ENCODE measurements at places on chromosomes 7 and 10.
A peak's percentile ranks its signal among the peaks of the same experiment; 100 is the strongest.

DNA sequence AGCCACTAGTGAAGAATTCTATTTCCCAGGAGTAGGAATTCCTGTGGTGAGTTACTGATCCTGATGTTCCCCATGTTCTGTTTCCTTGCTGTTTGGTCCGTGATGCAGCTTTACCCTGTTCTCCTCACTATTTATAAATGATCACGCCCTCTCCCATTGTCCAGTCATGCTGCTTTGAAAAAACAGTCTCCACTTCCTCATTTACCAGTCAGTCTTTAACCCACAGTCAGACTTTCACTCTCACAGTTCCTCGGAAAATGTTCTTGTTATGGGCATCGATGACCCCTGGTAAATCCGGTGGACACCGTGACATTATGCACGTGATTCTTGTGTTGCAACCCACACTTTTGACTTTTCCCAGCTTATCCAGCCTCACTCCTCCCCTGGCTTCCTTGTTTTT, 14.4 kb downstream of the SCIN start:
- DNase-seq: no peak
- no peaks in the 10 kb centered on the region for H3K36me3 ChIP-seq
- no peak overlapping the region for H3K4me3 ChIP-seq
- H3K4me1 ChIP-seq: no peaks in the 10 kb centered on the region
- no peak overlapping the region for H3K27ac ChIP-seq

- H3K27me3 ChIP-seq: peaks cover 31% of the 10 kb centered on the region
- H3K36me3 ChIP-seq: no peaks in the 10 kb centered on the region
- H3K4me3 ChIP-seq: no peak overlapping the region
- DNase-seq: no peak
- peaks cover 1% of the 10 kb centered on the region for H3K4me1 ChIP-seq
- H3K27ac ChIP-seq: no peak overlapping the region
Measured at GRCh38 chr10:100567826-100568225, 32.1 kb downstream of the HIF1AN start.

GRCh38 chr10:121187391-121187790, 336.2 kb downstream of the WDR11 start:
- H3K27me3 ChIP-seq: peaks cover 42% of the 10 kb centered on the region
- H3K4me1 ChIP-seq: no peaks in the 10 kb centered on the region
- no peak overlapping the region for H3K27ac ChIP-seq
- no peak for DNase-seq
- H3K36me3 ChIP-seq: no peaks in the 10 kb centered on the region

GRCh38 chr7:24907311-24907886, 72.6 kb downstream of the OSBPL3 start:
- no peak overlapping the region for H3K4me3 ChIP-seq
- no peak for DNase-seq
- no peaks in the 10 kb centered on the region for H3K27me3 ChIP-seq
- H3K27ac ChIP-seq: no peak overlapping the region
- peaks cover 11% of the 10 kb centered on the region for H3K4me1 ChIP-seq
- no peaks in the 10 kb centered on the region for H3K36me3 ChIP-seq

DNA sequence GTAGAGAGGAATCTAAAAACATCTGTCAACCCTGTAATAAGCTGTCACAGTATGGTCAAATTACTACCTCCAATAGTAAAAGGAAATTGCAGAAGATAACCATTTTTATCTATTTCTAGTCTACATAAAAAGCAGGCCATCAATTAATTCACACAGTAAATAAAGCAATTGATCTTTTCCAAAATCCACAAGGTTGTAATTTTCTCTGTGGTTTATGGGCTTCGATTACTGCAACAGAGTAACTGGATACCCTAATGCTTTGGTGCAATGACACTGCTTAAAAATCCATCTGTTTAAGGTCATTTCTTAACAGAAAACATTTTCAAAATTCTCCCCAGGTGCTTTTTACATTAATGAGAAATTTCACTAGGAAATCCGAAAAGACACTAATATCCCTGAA, 23.9 kb downstream of the ESYT2 start:
- H3K4me1 ChIP-seq: peaks cover 22% of the 10 kb centered on the region
- no peaks in the 10 kb centered on the region for H3K27me3 ChIP-seq
- DNase-seq: no peak
- H3K4me3 ChIP-seq: no peak overlapping the region
- no peak overlapping the region for H3K27ac ChIP-seq

GRCh38 chr7:150784954-150785353, 15.2 kb downstream of the TMEM176B start:
- peaks cover 69% of the 10 kb centered on the region for H3K4me1 ChIP-seq
- peak overlapping the region; percentile 98 for H3K27ac ChIP-seq
- H3K27me3 ChIP-seq: no peaks in the 10 kb centered on the region
- no peak for DNase-seq
- no peak overlapping the region for H3K4me3 ChIP-seq
- no peaks in the 10 kb centered on the region for H3K36me3 ChIP-seq

DNA sequence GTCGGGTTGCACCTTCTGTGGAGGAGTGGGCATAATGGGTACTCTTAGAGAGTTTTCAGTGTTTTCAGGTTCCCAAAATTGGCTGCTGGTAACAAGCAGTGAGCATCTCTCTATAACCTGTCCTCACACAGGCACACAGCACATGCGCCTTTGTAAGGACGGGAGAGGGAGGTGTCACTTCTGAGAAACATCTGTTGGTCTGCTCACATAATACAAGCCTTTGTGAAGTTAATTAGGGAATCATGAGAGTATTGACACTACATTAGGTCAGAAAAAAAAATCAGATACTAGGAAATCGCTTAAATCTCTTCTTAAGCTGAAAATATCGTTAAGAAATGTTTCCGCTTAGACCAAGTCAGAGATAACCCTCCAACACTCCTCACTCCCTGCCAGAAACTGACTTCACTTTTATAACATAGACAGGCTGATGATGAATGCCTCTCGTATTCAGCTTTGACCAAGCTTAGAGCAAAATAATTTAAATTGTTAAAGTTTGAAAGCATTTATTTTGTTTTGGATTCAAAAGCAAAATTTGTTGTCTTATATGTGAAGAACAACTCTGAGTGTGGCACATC, 769.7 kb downstream of the TNS3 start:
- no peak for DNase-seq
- no peaks in the 10 kb centered on the region for H3K36me3 ChIP-seq
- H3K27me3 ChIP-seq: no peaks in the 10 kb centered on the region
- no peak overlapping the region for H3K27ac ChIP-seq
- peaks cover 3% of the 10 kb centered on the region for H3K4me1 ChIP-seq

All from A673 (cell line).